Left ventricle myocardium inferior (tissue), 1 donor: ENCODE measurements at places on chromosomes 2 and 18.

GRCh38 chr18:26468931-26469340, 79.4 kb downstream of the KCTD1 start:
- DNase-seq = no peak

- no peak for DNase-seq
Measured at GRCh38 chr18:58473071-58473470, 155.8 kb downstream of the ALPK2 start.

DNA sequence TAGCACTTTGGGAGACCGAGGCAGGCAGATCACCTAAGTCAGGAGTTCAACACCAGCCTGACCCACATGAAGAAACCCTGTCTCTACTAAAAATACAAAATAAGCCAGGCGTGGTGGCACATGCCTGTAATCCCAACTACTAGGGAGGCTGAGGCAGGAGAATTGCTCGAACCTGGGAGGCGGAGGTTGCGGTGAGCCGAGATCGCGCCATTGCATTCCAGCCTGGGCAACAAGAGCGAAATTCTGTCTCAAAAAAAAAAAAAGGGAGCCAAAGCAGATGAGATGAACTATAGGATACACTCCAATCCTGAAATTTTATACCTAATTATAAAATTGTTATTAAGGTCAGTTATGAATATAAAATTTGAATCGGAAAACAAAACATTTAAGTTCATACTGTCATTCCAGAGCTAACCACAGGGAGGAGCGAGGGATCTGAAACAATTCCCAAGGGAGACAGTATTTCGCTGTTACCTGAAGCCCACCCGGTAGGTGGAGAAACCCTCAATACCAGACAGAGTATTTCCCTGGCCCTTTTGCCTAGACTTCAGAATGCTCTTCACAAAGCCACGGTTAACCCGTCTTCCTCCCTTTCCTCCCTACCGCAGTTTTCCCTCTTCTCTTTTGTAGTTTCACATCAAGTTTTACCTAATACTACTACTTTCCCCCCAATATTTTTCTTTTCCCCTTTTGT, 1.4 kb downstream of the PPM1G start:
- DNase-seq = no peak

- DNase-seq = no peak
Measured at GRCh38 chr2:116444256-116444872, 1370.1 kb upstream of the DDX18 start.

DNA sequence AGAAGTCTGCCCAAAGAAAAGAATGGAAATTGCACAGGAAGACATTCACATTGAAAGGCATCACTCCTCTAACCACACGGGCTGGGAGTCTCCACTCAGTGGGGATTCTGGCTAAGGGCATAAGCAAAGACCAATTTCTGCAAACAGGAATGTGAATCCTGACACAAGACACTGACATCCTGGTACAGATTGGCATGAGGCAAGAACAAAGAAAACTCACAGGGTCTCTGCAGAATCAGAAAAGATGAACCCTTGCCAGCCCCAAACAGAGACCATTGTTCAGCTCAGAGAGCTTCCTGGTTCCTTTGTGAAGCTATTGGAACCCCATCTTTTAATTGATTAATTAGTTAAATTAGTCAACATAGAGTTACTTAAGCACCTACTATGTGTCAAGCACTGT, 82.3 kb downstream of the UPP2 start:
- DNase-seq = no peak

- no peak for DNase-seq
Measured at GRCh38 chr2:215540658-215541057, 104.8 kb upstream of the FN1 start.

GRCh38 chr2:218024871-218025270, 22.1 kb upstream of the TNS1 start:
- peak; percentile 10 for DNase-seq

DNA sequence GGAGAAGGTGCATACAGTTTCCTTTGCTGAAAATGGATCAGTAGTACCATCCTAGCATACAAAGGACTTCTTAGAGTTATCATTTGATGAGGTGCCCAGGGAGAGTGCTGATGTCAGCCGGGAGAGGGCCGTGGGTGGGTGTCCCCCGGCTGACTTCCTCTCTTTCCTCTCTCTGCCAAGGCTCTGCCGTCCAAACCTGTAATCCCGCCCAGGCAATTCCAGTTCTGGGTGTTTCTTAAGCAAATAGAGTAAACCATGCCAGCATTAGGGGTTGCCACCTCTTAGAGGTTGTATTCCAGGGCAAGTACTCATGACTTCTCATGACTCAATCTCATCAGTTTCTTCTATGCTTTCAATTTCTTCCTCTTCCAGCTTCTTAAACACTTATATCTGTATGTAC, 117.2 kb downstream of the GATA6 start:
- no peak for DNase-seq

- no peak for DNase-seq
Measured at GRCh38 chr2:161604901-161605300, 19.3 kb upstream of the SLC4A10 start.

DNA sequence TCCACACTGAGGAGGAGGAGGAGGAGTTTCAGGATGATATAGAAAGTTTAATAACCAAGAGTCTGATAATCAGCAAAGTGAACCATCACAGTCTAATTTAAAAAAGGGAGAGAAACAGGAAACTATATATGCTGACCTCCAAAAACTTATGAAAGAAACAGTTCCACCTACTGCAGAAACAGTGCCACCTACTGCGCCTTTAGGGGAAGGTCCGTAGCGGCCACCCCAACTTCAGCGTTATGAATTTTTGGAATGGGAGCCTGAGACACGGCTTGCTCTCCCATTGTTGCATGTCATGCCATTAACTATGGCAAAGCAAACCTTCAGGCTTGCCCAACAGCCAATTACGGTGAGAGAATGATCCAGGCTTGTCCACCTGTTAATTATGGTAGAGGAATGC, 1719.2 kb upstream of the LRRTM1 start:
- DNase-seq = no peak

- no peak for DNase-seq
Measured at GRCh38 chr2:50691513-50691912, 340.4 kb downstream of the NRXN1 start.

DNA sequence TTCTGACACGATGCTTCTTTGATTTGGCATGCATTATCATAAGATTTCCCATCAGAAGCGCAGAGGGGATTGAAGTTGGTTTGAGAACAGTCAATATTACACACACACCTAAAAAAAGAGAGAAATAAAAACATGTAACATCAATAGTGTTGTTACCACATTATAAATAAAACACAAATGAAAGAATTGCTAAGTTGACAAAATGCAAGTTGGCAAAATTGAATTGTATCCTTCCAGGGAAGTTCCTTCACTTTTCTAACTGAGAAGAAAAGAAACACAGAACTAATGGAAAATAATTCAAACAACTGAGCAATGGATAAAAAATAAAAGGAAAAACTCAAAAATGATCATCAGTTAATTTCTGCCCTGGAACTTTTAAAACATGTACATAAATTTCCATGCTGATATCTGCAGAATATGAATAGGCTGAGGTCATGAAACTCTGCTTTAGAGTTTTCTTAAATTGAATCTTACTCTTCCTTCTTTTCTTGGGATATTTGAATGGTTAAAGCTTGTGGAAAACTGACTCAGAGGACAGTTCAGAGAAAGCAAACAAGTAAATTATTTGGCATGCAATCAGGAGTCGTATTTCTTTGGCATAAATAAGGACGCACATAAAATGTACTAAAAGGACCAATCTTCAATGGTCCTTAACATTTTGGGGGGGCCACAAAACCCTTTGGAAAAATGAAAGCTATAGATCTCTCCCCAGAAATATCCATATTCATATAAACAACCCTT, 152.4 kb upstream of the CAVIN2 start:
- no peak for DNase-seq

GRCh38 chr2:128219891-128220290, 98.8 kb downstream of the HS6ST1 start:
- no peak for DNase-seq

DNA sequence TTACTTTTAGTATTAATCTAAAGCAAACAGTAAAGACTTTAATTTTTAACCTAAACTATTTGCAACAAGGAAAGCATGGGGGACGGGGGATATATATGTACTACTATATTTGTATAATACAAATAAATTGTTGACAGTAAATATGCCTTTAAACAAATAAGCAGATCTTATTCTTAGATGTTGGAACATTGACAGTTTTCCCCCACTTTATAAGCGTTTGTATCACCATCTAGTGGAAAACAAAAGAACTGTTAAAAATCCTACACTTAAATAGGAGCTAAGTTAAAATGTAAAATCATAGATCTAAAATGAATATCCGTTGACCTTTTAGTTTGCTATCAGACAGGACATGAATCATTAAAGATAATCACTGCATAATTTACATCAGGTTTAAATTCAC, 50.0 kb downstream of the RBBP8 start:
- no peak for DNase-seq

GRCh38 chr2:163191372-163191771, 352.8 kb upstream of the KCNH7 start:
- no peak for DNase-seq

DNA sequence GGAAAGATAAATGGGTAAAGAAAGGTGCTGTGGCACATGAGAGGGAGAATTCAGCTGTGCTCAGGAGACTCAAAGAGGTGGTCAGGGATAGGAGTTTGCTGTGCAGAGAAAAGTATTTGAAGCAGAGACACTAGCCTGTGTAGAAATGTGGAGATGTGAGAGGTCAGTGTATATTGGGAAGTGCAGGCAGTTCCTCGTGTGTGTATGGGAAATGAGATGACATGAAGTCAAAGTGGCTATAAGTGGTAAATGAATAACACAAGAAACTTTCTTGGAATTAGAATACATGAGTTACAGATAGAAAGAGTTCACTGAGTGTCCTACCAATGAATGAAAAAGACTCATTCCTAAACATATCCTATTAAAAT, 11.6 kb downstream of the MAP3K20 start:
- DNase-seq = no peak

DNA sequence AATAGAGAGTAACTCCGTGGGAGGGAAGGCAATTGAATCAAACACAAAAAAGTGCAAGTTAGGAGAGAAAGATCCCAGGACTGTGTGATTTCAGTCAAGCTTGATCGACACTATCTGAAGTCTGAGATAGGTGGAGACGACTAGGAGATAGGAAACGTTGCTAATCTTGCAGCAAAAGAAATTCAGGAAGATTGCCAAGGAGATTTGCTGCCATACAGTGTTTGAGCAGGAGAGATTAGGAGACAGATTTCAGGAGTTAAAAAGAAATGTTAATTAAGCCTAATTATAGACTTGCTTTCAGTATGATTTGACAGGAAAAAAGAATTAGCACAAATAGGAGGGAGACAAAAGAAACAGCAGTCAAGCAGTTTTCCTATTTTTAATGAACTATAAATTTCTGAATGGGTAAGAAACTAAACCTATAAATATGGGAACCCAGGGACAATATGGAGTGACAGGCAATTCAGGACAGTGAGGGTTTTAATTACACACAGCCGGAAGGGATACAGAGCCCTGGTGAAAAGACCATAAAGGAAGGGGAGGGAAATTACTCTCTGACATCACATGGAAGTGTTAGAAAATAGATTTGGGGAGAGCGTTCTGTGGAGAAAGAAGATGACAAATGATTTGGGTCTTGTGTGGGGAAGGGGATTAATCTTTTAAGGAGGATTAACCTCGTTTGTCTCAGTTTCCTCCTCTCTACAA, 72.6 kb downstream of the SUCLG1 start:
- DNase-seq = no peak

DNA sequence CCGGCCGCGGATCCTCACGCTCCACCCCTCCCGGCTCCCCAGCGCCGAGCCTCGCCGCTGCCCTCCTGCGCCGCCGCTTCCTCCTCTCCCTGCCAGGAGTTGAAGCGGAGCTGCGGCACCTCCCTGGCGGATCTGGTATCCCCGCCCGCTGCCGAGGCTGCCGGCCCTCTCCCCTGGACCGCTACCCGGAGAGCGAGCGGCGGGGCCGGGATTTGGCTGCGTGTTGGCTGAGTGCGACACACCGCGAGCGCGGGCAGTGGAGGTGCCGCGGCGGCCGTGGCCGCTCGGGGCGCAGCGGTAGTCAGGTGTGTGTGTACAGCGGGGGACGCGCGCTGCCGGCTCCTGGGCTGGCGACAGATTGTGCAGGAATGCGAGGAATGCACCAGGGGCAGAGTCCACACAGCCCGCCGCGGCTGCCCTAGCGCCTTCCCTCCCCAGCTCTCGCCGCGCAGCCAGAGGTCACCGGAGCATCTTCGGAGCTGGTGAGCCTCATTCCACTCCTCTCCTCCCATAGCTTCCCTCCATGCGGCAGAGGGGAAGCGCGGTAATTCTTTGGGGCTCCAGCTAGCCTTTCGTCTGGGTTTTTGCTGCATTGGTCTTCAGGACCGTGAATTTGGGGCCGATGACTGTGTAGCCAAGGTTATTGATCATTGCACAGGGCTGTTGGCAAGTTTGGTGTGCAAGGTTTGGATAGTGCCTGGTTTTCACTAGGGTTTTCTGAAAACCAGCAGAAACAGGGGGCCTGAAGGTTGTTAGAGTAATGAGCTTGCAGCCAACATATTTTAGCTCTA, 1.3 kb downstream of the PKP4 start:
- DNase-seq = peak; percentile 72

DNA sequence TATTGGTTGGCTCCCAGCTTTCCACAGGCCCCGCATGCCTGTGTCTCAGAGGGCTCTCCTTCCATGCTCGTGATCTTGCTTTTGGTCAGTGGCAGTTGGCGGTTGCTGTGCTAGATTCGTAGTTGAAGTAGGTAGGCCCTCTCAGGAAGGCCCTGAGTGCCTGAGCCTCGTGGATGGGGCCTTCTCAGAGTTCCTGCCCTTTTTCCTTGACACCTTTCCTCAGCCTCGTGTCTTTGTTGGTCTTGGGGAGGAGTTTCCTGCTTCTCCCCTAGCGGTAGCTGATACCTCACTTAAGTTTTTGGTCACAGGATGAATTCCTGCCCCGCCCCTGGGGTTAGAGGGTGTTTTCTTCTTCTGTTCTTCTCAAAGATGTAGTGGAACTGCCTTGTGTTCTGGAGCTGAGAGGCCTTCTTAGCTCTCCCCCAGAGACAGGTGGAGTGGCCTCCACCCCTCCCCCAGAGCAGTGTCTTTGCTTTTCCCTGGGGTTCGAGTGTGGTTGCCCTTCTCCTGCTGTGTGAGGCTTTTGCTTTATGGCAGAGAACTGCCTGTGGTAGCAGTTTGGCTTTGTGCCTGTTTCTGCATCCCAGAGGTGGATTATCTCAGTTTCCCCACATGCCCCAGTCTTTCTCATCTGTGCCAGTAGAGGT, 94.8 kb downstream of the ZNF407 start:
- no peak for DNase-seq

DNA sequence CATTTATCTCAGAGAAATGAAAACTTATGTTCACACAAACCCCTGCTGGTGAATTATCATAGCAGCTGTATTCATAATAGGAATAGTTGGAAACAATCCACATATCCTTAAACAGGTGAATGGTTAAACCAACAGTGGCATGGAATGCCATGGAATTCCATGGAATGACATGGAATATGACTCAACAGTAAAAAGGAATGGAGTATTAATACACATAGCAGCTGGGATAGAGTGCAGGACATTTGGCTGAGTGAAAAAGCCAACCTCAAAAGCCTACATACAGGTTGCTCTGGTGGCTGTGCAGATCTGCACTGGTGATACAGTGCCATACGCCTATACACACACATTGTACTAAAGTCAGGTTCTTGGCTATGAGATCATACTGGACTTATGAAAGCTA, 69.5 kb downstream of the FAM168B start:
- DNase-seq = no peak

- peak; percentile 48 for DNase-seq
Measured at GRCh38 chr2:1563943-1564891, 151.0 kb downstream of the TPO start.

GRCh38 chr2:240511351-240512108, 46.3 kb downstream of the ANKMY1 start:
- no peak for DNase-seq

- DNase-seq = no peak
Measured at GRCh38 chr2:65594150-65594549, 161.8 kb upstream of the SPRED2 start.

- no peak for DNase-seq
Measured at GRCh38 chr2:54564439-54564838, 108.3 kb downstream of the SPTBN1 start.
